ENCODE measurements at places on chromosomes 12 and 14.

DNA sequence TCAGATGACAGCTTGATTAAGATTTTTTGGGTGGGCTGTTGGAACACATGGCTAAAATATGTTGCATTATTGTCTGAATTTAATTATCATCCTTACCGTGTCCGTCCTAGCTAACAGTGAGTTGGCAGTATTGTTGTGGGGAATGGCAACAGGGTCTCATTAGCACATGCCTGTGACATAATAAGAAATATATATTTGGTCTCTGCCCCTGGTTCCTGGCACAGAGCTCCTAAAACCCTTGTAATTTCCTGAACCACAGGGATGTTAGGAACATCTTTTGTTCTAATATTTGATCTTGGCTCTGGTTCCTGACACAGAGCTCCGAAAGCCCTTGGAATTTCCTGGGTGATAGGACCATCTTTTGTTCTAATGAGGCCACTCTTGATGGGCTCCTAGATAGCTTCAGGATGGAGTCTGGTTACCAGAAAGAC lies 76.0 kb downstream of the SYNE2 start:
- DNase-seq = no peak

DNA sequence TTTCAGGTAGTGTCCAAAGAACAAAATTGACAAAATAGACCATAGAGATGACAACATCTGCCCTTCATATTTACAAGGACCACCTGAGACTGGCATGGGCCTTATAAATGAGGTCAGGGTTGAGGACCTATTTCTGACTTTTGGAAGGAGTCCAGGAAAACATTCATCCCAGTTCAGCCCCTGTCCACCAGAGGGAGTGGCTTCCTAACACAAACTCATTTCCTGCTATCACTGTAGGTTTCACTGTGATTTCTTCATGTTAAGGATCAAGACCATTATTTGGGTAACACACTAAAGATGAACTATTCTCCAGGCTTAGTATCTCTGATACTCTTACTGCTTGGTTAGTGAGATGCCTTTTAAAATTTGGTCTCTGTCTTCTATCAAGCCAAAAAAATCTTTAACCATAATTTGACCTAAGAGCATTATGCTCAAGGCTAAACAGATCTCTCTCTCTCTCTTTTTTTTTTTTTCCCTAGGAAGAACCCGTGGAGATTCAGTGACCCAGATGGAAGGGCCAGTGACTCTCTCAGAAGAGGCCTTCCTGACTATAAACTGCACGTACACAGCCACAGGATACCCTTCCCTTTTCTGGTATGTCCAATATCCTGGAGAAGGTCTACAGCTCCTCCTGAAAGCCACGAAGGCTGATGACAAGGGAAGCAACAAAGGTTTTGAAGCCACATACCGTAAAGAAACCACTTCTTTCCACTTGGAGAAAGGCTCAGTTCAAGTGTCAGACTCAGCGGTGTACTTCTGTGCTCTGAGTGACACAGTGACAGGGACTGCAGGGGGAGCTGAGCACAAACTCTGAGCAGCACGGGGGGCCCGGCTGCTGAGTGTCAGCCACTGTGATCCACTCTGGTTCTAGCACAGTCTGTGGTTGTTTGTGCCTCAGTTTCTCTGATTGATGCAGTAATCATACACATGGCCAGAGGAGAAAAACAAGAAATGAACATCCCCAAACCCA lies 267.6 kb upstream of the OR4E1 start:
- peak; percentile 18 for DNase-seq

- DNase-seq = no peak
Measured at GRCh38 chr12:76639646-76640045, 80.1 kb upstream of the OSBPL8 start.

- DNase-seq = no peak
Measured at GRCh38 chr14:91358654-91359220, 58.9 kb downstream of the CCDC88C start.

- no peak for DNase-seq
Measured at GRCh38 chr14:35304812-35305462, 12.8 kb downstream of the PSMA6 start.

- DNase-seq = peak; percentile 54
Measured at GRCh38 chr12:102484428-102484958, 4.1 kb upstream of the IGF1 start.

- DNase-seq = no peak
Measured at GRCh38 chr12:31722580-31722979, 6.2 kb downstream of the AMN1 start.

DNA sequence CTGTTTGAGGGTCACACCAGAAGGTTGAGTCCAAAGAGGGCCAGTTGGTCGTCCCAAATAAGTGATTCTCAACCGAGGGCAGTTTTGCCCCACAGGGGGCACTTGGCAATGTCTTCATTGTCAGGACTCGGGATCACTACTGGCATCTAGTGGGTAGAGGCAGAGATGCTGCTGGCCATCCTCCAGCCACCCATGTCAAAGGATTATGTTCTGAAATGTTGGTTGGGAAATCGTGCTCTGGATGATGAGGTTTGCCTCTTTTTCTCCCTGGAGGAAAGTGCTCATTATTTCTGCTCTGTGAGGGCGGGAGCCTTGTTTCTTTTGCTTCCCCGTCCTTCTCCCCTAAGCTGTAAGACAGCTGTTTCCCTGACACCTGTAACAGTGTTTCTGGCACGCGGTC lies 3.6 kb downstream of the ZNF839 start:
- DNase-seq = peak; percentile 32

DNA sequence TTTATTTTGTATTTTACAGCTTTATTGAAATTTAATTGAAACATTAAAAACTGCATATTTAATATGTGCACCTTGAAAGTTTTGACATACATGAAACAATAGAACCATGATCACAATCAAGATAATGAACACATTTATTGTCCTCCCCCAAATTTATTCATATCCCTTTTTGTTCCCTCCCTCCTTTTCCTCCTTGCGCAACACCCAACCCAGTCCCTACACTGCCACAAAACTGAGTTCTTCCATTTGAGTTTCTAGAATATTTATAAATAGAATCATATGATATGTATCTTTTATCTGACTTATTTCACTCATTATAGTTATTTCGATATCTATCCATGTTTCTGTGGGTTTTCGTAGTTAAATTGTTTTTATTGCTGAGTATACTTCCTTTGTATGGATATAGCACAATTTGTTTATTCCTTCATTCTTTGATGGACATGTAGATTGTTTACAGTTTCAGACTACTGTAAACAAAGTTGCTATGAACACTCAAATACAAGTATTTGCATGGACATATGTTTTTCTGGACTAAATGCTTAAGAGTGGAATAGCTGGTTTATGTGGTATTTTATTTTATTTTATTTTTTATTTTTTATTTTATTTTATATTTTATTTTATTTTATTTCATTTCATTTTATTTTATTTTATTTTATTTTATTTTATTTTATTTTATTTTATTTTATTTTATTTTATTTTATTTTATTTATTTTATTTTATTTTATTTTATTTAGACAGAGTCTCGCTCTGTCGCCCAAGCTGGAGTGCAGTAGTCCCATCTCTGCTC lies 359.1 kb downstream of the SLC6A15 start:
- DNase-seq = no peak

DNA sequence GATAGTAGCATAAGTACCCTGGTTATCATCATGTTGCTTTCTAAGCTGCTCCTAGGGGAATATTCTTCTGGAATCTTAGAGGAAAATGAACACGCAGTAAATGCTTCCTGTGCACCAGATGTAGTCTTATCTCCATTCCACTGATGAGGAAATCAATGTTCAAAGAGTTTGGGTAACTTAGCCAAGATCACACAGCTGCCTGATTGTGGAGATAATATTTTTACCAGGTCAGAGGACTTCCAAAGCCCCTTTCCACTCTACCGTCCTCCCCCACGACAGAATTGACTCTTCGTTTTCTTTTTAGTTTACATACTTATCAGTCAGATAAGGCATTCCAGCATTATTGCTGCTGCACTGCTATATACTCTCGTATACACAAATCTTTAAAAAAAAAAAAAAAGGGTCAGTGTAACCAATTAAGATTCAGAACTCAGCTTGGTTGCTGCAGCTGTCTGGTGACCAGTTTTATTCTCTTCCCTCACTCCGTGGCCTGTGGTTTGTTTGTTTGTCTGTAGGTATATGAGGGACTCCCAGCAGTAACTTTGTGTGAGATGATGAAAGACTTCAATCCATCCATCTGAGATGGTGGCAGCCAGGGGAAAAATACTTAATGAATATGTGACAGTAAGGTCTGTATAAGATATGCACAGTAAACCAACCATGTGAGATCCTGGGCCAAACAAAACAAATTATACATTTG lies 110.5 kb downstream of the TGFB3 start:
- no peak for DNase-seq

- DNase-seq = no peak
Measured at GRCh38 chr12:118625050-118625675, 248.8 kb downstream of the SUDS3 start.

- no peak for DNase-seq
Measured at GRCh38 chr14:94008234-94008633, 11.1 kb downstream of the CCDC197 start.

- no peak for DNase-seq
Measured at GRCh38 chr12:2679068-2679815, 115.5 kb upstream of the FKBP4 start.

DNA sequence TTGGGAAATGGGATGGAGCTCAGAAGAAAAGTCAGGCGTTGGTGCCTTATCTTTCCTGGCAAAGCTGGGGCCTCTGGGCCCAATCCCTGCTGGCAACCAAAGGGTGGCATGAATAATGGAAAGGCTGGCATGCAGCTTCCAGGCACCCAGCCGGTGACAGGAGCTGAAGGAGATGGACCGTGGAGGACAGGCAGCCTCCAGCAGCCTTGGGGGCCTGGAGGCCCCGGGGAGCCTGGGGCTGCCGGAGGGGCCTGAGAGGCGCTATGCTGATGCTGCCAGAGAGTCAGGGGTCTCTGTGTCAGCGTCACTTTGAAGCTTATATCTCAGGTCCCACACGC lies 38.2 kb upstream of the EML1 start:
- no peak for DNase-seq

GRCh38 chr14:47846008-47846407 lies 170.6 kb upstream of the MDGA2 start:
- no peak for DNase-seq

- DNase-seq = no peak
Measured at GRCh38 chr14:100341301-100342031, 18.3 kb downstream of the SLC25A47 start.

DNA sequence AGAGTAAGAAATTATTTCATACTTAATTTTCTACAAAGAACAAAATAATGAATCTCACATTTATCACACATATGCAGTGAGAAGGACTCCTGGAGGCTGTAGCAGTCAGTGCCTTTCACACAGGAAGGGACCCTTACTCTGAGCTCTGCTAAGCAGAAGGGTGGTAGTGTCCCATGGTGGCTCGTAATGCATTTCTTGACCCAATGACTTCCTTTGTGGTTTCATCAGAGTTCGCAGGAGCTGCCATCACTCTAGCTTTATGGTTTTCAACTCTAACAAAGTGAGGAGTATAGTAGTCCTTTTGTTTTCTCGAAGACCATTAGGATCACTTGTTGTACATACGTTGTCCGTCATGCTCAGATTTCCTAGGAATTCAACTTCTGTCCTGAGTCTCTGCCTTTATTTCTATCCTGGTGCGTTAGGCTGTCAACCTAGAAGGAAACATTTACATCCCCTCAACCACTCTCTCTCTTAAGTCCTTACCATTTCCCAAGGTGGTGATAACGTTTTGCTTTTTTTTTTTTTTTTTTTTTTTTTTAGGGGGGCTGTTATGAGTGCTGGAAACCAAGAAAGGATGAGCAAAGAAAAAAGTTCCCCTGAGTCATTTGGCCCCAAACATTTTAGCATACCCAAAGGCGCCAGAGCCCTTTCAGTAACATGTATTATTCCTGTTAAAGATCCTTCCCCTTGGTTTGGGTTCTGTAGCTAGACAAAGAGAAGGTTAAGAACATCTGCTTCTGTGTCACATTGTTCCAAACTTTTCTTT lies 37.2 kb downstream of the GABARAPL1 start:
- DNase-seq = no peak
